ENCODE measurements at places on chromosomes 7 and 10. TPM values are rescaled to one million over a fixed set of nuclear protein-coding genes. Genes with fewer than 3 reads are reported as not detected.

OPN4 gene
- total RNA-seq: not detected

KCP gene
- total RNA-seq: 5.3 TPM

GOLGA7B gene
- total RNA-seq: 0.04 TPM

ADAM12 gene
- total RNA-seq: 0.35 TPM

KCND2 gene
- 6.4 TPM for total RNA-seq

- no peak for DNase-seq
- no peak overlapping the region for H3K4me3 ChIP-seq
- no peak overlapping the region for H3K27ac ChIP-seq
- H3K36me3 ChIP-seq: no peaks in the 10 kb centered on the region
- no peaks in the 10 kb centered on the region for H3K27me3 ChIP-seq
Measured at GRCh38 chr7:147941381-147941780, 649.2 kb upstream of the C7orf33 start.

DNA sequence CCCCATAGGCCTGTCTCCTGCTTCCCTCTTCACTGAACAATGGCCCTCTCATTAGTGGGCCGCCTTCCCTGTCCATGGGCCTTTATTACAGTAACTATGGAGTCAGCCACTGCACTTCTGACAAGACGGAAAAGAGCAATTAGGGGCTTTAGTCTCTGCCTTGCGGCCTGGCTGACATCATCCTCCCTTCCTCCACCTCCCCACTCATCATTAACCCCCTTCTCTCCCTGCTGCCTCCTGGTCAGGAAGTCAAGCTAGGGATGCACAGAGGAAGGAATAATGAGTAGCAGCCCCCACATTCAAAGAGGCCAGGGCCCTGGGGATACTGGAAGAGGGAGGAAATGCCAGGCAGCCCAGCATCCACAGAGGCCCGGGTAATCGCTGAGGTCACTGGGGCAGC lies 101.6 kb upstream of the PLXNA4 start:
- no peaks in the 10 kb centered on the region for H3K4me1 ChIP-seq
- H3K4me3 ChIP-seq: no peak overlapping the region
- no peak for DNase-seq
- no peaks in the 10 kb centered on the region for H3K27me3 ChIP-seq
- H3K36me3 ChIP-seq: no peaks in the 10 kb centered on the region
- no peak overlapping the region for H3K27ac ChIP-seq

DNA sequence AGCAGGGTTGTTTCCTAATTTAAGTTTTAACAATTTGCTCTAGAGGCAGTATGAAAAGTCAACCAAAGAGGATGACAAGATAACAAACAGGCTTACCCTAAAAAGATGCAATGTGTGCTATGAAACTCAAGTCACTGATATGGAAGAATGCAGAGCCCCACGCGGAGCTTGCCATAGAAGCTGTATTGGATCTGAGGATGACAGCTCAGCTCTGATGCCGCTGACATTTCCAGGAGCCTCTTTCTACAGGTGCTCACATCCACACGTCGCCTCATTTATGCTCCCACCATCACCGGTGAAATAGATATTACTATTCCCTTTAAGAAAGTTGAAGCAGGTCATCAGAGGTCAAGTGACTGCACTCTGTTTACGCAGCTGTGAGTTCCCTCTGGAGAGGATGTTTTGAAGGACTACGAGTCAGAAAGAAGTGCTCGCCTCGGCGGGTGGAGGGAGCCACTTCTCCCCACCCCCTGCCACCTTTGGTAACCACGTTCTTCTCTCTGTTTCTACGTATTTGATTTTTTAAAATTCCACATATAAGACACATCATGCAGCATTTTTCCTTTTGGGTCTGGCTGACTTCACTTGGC lies 275.4 kb downstream of the GLRX3 start:
- no peaks in the 10 kb centered on the region for H3K36me3 ChIP-seq
- no peak for DNase-seq
- H3K4me3 ChIP-seq: no peak overlapping the region
- no peak overlapping the region for H3K27ac ChIP-seq
- H3K4me1 ChIP-seq: no peaks in the 10 kb centered on the region
- no peaks in the 10 kb centered on the region for H3K27me3 ChIP-seq

DNA sequence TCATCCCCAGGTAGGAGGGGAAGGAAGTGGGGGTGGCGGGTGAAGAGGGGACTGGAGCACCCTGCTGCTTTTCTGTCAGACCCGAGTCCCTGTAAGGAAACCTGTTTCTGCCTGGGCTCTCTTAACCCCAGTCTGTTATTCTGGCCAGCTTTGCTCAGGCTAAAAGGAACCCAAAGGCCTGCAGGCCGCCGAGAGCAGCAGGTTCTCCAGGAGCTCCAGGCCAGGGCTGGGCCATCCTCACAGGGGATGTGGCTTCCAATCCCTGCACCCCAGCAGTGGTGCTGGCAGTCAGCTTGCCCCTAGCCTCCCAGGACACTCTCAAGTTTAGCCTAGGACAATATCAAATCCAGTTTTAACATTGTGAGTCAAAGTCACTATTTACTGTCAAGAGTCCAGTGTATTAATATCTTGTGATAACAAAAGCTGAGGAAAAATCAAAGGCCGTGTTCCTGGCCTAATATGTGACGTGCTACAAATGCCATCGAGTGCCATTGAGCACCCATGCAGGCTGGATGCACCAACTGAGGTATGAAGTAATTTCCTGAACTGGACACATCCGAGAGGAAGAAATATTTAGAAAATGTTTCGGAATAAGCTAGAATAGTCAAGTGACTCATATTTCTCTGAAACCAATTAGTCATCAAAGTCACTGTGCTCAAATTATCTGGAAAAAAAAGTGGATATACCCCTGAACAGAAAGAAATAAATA lies 7.0 kb downstream of the PKD1L1 start:
- H3K27ac ChIP-seq: no peak overlapping the region
- H3K27me3 ChIP-seq: no peaks in the 10 kb centered on the region
- H3K36me3 ChIP-seq: no peaks in the 10 kb centered on the region

DNA sequence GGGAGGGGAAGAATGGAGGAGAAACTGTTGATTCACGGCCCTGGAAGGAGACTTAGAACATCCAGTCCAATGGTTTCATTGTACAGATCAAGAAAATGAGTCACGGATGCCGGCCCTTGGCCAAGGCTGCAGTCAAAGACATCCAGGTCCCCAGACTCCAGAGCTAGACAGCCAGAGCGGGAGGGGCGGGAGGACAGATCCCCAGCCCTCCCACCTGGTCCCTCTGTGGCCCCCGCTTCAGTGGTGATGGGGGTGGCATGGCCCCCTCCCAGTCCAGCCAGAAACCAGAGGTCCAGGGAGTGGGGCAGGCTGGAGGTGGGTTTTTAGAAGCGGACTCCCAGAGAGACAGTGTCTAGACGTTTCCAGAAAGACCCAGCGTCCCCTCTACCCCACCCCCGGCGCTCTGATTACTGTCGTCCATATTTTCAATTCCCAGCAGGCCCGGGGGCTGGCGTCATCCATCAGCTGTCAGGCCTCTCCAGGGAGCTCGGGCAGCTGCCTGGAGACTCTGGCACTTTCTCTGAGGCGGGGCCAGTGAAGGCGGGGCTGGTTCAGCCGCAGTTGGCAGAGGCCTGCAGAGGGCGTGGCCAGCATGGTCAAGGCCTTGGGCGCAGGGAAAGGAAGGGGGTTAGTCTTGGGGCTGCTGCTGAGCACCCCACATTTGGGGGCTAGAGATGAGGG lies 8.0 kb upstream of the HSPB1 start:
- peak; percentile 83 for DNase-seq
- peaks cover 4% of the 10 kb centered on the region for H3K4me1 ChIP-seq

GRCh38 chr10:1116696-1117280 lies 60.6 kb downstream of the WDR37 start:
- no peaks in the 10 kb centered on the region for H3K27me3 ChIP-seq
- no peak overlapping the region for H3K4me3 ChIP-seq
- no peak for DNase-seq
- H3K27ac ChIP-seq: no peak overlapping the region
- 0 out of 2 replicates have a peak, but pooled peaks cover 2% of the 10 kb centered on the region for H3K4me1 ChIP-seq

GRCh38 chr7:158657189-158657746 lies 47.3 kb downstream of the NCAPG2 start:
- no peak overlapping the region for H3K4me3 ChIP-seq
- no peak for DNase-seq
- H3K27ac ChIP-seq: no peak overlapping the region
- no peaks in the 10 kb centered on the region for H3K4me1 ChIP-seq

GRCh38 chr7:76069238-76069638 lies 21.3 kb downstream of the MDH2 start:
- no peak overlapping the region for H3K4me3 ChIP-seq
- H3K27ac ChIP-seq: no peak overlapping the region
- H3K27me3 ChIP-seq: no peaks in the 10 kb centered on the region
- H3K4me1 ChIP-seq: no peaks in the 10 kb centered on the region

GRCh38 chr10:88130912-88131311 lies 267.5 kb downstream of the PTEN start:
- H3K4me3 ChIP-seq: no peak overlapping the region
- DNase-seq: no peak
- no peak overlapping the region for H3K27ac ChIP-seq
- no peaks in the 10 kb centered on the region for H3K36me3 ChIP-seq
- H3K4me1 ChIP-seq: no peaks in the 10 kb centered on the region

- H3K36me3 ChIP-seq: no peaks in the 10 kb centered on the region
- DNase-seq: no peak
- H3K27ac ChIP-seq: no peak overlapping the region
- no peak overlapping the region for H3K4me3 ChIP-seq
Measured at GRCh38 chr7:12549106-12549505, 21.4 kb upstream of the SCIN start.

GRCh38 chr10:99523251-99523773 lies 9.4 kb upstream of the NKX2-3 start:
- H3K27ac ChIP-seq: no peak overlapping the region
- H3K27me3 ChIP-seq: peaks cover 97% of the 10 kb centered on the region
- peak overlapping the region; percentile 59 for H3K4me3 ChIP-seq

- H3K4me3 ChIP-seq: no peak overlapping the region
- no peak overlapping the region for H3K27ac ChIP-seq
- no peak for DNase-seq
- H3K36me3 ChIP-seq: no peaks in the 10 kb centered on the region
- no peaks in the 10 kb centered on the region for H3K27me3 ChIP-seq
Measured at GRCh38 chr10:109967739-109968088, 40.1 kb upstream of the ADD3 start.

GRCh38 chr7:156979711-156980110 lies 30.2 kb downstream of the NOM1 start:
- peaks cover 33% of the 10 kb centered on the region for H3K36me3 ChIP-seq
- H3K27ac ChIP-seq: no peak overlapping the region
- H3K27me3 ChIP-seq: no peaks in the 10 kb centered on the region
- no peak for DNase-seq
- no peak overlapping the region for H3K4me3 ChIP-seq
